ENCODE measurements at places on chromosomes 5 and 9.

- DNase-seq = no peak
Measured at GRCh38 chr5:124872615-124873014, 126.2 kb upstream of the ZNF608 start.

- DNase-seq = no peak
Measured at GRCh38 chr9:33295571-33295970, 5.3 kb downstream of the NFX1 start.

DNA sequence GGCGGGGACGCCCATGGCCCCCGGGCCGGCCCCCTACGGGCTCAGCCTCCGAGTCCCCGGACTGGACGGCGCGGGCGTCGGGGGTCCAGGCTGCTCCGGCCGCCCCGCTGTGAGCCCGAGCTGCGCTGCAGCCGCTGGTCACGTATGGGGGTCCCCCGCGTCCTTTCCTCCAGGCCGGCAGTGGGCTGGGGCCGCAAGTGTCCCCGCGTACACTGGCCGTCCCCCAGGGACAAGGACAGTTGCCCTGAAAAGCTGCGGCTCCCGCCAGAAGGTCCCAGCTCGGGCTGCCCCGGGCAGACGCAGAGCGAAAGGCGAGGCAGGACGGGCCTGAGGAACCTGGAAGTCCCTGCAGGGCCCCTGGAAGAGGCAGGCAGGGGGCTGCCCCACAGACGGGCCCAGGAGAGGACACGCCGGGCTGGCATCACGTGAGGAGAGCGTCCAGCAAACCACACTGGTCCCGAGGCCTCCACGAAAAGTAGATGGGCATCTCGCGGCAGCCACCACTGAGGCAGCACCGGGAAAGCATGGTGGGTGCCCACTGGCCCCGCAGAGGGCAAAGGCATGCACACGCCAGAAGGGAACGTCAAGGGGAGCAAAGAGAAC lies 3.3 kb upstream of the NKD2 start:
- peak; percentile 41 for DNase-seq

- peak; percentile 67 for DNase-seq
Measured at GRCh38 chr5:14806456-14806855, 65.1 kb downstream of the ANKH start.

- no peak for DNase-seq
Measured at GRCh38 chr5:67257077-67257476, 60.5 kb upstream of the CD180 start.

- no peak for DNase-seq
Measured at GRCh38 chr5:9198394-9198793, 347.5 kb downstream of the SEMA5A start.

DNA sequence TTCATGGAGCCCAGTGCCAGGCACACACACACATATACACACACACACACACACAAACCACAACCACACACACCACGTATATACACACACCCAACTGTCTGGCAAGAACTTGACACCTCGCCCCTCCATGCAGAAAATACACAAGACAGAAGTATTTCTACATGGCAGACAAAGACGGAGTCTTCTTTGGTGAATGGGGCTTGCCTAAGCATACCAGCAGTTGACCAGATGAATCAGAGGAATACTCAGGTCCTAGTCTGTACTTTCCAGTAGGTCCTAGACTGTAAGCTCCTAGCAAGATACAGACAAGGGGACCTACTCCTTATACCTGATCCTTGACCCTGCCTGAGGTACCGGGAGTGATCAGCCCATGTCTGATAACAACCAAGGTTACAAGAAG lies 60.1 kb downstream of the SIL1 start:
- no peak for DNase-seq

DNA sequence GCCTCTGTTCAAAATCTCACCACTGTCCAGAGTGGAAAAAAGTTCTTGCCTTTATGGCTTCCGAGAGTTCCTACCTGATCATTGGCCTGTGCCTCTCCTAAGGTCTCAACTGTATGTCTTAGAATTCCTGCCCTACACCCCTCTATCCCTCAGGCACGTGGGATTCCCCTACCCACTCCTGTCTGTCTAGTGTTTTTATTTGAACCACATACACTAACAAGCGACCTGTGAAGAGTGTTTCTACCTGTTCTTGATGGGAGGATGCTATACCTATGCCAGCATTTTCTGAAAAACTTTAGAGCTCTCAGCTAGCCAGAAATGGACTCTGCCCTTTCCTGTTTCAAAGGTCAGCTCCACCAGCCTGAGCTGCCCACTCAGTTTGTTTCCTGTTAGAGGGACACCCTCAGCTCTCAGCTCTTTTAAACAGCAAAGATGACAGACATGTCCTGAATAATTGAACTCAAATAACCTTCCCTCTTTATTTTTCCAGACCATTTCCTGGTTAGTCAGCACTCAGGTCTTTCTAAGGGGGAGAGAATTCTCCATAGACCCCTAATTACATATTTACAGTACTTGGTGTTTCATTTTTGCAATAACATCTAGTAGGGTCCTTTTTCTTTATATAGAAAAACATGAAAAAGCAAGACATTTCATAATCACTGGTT lies 214.8 kb downstream of the AOPEP start:
- no peak for DNase-seq

DNA sequence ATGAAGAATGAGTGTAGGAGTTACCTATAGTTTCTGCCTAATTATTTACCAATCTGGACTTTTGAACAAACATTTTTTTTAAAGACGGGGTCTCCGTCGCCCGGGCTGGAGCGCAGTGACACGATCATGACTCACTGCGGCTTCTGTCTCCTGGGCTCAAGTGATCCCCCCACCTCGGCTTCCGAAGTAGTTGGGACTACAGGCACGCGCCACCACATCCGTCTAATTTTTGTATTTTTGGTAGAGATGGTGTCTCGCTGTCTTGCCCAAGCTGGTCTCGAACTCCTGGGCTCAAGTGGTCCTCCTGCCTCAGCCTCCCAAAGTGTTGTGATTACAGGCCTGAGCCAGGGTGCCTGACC lies 1.5 kb downstream of the CTNNA1 start:
- DNase-seq = no peak

DNA sequence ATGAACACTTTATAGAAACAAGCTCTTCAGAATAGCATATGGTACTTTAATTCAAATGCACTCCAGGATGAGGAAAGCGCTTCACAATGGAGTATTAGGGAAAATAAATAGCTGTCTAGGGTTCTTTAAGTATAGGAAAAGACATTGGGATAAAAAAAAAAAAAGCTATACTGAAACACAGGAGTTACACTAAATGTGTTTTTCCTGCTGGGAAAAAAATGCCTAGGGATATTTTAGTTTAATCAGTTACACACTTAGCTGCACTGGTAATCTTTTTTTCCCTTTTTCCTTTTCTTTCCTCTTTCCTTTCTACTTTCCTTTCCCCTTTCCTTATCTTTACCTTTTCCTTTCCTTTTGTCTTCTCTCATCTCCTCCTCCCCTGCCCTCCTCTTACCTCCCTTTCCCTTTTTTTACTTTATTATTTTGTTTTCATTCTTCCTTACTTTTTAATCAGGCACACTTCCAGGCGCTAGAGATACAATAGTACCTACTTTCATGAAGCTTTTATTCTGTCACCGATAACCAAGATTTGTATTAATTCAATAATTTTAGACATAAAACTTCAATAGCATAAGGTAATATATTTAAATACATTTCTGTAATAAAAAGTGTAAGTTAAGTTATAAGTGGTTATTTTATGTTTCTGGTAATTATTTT lies 758.7 kb downstream of the CDH18 start:
- DNase-seq = no peak

- no peak for DNase-seq
Measured at GRCh38 chr9:25678846-25679360, 659 bp upstream of the TUSC1 start.

- DNase-seq = no peak
Measured at GRCh38 chr5:137206030-137206715, 293.0 kb downstream of the SPOCK1 start.

DNA sequence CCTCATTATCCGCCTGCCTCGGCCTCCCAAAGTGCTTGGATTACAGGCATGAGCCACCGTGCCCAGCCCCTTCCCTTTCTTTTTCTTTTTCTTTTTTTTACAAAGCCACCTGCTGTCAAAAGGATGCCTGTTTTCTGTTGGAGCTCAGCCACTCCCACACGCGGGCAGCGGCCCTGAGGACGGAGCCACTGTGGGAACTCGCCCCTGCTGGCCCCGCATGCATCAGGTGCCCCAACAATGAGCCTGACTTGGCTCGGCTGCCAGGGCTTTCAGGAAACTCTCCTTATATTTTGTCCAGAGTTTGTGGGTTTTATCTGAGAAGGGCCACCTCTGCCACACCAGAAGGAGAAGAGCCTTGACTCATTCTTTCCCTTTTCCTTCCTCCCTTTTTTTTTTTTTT lies 37.1 kb upstream of the LRRC14B start:
- no peak for DNase-seq

GRCh38 chr5:102778478-102778877 lies 23.4 kb downstream of the PAM start:
- no peak for DNase-seq

DNA sequence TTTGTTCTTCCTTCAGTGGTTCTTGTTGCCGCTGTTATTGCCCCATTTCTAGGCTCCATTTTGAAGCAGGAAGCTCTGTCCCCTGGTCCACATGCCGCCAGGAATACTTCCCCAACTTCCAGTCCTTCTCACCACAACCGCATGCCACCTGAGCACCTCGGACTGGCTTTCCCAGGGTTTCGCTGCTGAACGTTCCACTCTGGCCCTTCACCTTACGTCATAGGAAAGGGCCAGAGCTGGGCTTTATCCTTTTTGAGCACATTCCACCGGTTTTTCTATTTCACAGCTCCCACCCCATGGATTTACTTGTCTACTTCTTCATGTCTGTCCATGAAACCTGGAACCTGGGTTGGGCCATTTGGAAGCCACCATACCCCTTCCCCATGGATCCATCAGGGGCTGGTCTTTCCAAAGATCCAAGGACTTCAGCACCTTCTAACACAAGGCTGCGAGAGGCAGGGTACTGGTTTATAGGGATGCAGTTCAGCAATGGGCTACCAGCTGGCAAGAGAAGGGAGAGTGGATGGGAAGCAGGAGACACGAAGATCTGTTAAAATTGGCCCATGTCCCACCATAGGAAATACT lies 557.4 kb downstream of the BNC2 start:
- DNase-seq = no peak

DNA sequence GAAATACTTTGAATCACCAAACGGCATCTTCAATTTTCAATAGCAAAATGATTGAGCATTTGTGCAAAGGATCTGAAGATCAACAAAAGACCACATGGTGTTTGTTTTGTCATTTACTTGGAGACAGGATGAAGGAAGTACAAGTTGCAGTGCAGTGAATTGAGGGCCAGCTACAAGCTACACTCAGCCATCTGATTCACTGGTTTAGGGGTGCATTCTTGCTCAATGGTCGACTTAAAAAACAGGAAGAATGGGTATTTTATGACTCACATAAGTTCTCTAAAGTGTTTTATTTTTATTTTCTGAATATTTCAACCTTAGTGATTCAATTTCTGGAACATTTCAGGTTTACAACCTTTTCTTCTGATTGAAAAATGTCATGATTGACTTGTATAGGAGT lies 412.1 kb upstream of the ADAMTSL1 start:
- DNase-seq = no peak

GRCh38 chr9:121837113-121837961 lies 185.9 kb downstream of the DAB2IP start:
- DNase-seq = no peak

DNA sequence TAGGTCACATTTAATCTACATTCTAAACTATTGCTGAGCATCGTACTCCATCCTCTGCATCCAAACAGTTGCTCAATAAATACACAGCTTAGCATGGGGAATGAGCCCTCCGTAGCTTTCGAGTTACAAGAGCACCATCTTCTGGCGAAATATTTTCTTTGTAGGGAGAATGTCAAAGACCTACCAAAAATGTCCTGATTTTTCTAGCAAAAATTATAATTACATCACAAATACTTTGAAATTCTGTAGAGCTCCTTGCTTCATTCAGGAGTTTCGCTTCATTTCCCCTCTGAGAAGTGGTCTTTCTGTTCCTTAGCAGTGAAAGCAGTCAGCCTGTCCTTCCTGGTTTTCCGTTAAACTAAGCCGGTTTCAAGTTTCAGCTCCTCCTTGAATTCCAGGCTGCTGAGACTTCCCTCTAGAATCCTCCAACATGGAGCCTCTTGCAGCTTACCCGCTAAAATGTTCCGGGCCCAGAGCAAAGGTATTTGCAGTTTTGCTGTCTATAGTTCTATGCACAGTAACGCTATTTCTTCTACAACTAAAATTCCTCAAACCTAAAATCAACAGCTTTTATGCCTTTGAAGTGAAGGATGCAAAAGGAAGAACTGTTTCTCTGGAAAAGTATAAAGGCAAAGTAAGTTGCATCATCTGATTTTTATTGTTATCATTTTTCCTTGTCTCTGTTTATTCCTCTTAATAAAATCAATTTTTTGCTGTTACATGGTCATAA lies at the start of gene GPX8:
Gene GPX8, plus strand, starts transcription at position 409 of the 730 bp plus-strand sequence. Its CDS starts 22 bp downstream, at position 431.
- no peak for DNase-seq

DNA sequence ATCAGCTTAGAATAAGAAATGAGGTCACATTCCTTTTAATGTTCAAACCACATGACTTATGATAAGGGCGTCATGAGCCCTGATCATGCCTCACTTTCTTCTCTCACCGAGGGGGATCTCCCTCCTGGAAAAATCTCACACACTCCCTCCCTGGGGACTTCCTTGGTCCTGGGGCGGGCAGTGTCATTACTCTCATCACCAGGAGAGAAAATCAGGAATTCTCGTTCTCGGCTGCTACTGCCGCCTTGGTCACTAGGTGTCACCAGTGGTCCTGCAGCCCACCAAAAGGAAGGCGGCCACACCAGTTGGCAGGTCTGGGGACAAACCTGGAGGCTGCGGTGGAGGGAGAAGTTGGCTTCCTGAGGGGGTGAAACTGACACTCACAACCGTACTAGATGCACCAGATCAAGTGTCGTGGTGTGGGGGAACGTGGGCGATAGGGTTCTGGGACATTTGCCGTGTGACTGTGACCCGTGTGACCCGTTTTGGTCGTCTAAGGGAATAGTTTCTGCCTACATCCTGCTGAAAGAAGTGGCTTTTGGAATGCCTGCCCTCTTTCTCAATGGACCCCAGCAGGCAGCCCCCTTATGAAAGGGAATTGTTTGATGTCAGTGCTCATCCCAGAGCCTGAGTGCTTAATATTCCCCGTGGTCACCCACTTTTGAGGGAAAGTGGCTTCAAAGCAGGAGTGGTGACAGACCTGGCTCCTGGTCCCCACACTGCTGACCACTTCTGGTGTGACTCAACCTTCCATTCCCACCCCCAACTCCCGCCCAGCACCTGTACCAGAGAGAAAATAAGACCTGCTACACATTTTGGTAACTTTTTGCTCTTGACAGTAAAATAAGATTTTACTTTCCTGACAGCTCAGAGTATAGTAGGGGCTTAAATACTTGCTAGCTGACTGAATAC lies 63.2 kb downstream of the ACER2 start:
- DNase-seq = peak; percentile 55
